ENCODE measurements at places on chromosomes 6 and 20.

GRCh38 chr20:62734881-62735280 is 26.2 kb downstream of the NTSR1 start:
- no peak for DNase-seq

- DNase-seq, result peak; percentile 66
Observed at GRCh38 chr6:154510144-154510905, at the start of gene CNKSR3. CNKSR3 (minus strand) TSS chr6:154510685; CDS start chr6:154510114, 571 bp downstream.

DNA sequence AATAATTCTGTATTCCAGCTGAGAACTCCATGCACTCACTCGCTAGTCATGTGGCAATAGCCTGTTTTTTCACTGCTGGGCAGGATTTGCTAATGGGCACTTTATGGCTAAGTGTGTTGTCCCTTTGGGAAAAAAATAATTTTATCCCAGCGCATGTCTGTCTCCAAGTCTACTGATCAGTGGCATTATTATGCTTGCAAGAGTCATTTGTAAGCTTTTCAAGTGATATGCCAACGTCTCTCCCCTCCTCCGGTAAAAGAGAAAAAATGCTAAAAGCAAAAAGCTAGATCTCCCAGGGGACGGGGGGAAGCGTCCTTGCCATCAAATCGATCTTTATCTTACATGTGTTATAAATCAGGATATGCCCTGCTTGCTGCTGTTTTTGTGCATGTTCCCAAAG is 407.7 kb downstream of the CDH26 start:
- no peak for DNase-seq

DNA sequence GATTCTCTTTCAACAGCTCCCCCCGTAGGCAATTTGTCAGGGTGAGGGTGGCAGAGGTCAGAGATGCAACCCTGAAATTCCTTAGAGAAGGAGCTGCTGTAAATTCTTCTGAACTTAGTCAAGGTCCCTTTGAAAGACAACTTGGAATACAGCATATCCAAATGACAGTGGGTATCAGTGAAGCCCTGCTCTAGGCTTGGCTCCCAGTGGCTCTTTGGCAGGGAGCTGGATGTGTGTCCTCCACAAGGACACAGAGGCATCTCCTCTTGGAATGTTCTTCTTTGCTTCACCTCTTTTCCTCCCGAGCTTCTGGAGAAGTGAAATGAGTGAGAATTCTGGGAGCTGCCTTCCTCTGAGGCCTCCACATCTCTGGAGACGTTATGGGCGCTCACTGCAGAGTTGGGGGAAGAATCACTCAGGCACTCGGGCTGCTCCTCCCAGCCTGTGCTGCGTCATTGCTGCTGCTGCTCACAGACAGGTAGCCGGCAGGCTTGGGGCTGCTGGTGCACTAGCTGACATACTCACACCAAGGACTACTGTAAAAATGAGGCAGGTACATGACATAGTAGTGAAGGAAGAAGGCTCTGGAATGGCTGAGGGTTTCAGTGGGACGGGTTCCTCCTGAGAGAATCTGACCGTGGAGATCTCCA is 34.1 kb downstream of the DYNLT1 start:
- DNase-seq, result no peak

DNA sequence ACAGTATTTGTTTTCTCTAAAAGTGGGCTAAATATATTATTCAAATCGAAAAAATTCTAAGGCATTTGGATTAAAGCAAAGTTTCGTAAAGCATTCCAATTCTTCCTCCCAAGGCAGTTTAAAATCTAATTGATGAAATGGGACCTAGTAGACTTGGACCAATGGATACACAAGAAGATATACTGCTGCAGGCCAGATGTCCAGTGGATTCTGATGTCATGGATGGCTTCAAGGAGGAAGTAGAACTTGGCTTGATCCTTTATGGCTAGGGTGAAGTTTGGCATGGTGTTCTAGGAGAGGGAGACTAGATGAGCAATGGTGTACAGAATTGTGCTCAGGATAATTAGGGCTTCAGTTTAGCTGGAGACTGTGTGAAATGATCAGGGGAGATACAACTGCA is 559.5 kb upstream of the MMS22L start:
- DNase-seq, result no peak

- DNase-seq, result no peak
Observed at GRCh38 chr20:56683077-56683865, 54.2 kb downstream of the TFAP2C start.

- no peak for DNase-seq
Observed at GRCh38 chr6:132785936-132786335, 12.5 kb downstream of the SLC18B1 start.

GRCh38 chr20:52905241-52905994 is 66.7 kb upstream of the TSHZ2 start:
- DNase-seq, result no peak

- DNase-seq, result no peak
Observed at GRCh38 chr20:45970646-45971424, 1.2 kb downstream of the ZNF335 start.

DNA sequence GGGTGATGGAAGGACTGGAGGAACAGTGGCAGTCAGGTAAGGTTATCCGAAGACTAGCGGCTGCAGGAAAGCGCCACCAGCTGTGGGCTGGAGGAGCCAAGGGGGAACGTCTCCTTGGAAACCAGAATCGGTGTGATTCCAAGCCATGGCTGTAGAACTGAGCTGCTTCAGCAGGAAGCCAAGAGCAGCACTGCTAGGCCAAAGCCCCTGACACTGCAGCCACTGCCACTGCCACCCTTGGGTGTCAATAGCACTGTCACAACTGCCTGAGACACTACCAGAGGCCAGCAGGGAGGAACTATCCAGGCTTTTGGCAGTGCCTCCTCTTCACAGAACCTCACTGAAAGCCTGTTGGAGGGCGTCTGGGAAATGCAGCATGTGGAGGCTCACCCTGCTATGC is 289.6 kb upstream of the SUPT3H start:
- no peak for DNase-seq

- DNase-seq, result no peak
Observed at GRCh38 chr20:11912659-11913415, 4.9 kb upstream of the BTBD3 start.

DNA sequence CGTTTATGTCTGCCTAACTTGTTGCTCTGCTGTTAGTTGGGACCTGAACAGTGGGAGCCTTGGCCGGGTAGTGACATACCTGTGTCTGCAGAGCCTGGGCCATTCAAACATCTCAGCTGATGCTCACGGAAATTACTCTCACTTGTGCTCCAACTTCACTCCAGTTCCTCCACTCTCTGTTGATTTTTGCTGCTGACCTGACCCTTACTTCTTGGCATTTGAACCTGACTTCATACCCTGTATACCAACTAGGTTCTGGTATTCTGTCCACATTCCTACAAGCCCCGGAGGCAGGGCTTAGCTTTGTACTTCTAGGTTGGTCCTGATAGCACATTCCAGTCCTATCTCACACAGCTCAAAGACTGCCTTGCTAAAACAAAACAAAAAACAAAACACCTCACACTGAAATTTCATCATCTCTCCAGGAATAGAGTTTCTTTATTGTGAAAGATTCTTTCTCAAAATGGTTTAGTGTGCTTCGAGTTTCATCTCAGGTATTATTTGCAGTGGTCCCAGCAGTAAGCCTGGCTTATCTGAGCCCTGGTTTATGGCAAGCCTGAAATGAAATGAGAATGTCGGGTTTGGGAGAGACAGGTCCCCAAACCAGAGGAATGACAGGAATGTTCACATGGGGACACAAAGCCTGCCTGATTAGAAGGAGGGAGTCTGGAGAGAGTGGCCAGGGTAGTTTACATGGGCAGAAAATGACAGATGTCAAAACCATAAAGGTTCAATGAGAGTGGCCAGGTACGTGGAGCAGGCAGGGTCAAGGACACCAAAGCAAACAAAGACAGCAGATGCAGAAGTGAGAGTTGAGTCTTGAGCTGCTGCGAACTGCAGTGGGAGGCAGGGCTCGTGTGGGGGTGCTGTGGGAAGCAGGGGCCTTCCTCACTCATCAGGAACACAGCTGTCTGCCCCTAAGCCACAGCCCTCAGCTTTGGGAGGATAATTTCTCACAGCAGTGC is 174.2 kb upstream of the HDAC2 start:
- no peak for DNase-seq

DNA sequence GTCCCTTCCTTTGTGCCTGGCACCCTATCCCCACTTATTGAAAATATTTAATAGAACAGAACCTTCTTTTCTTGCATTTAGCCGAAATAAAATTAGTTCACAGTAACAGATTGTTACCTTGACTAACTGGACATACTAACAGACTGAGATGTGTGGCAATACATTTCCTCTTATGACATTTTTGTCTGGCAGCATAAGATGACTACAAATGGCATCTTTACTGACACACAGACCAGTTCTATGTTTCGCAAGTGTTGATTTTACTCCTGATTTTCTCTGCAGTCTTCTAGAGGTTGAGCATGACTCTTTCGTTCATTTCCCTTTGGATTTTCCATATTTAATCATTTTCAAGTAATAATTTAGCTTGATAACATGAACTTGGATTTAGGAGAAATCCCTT is 474.6 kb downstream of the CBLN4 start:
- no peak for DNase-seq

DNA sequence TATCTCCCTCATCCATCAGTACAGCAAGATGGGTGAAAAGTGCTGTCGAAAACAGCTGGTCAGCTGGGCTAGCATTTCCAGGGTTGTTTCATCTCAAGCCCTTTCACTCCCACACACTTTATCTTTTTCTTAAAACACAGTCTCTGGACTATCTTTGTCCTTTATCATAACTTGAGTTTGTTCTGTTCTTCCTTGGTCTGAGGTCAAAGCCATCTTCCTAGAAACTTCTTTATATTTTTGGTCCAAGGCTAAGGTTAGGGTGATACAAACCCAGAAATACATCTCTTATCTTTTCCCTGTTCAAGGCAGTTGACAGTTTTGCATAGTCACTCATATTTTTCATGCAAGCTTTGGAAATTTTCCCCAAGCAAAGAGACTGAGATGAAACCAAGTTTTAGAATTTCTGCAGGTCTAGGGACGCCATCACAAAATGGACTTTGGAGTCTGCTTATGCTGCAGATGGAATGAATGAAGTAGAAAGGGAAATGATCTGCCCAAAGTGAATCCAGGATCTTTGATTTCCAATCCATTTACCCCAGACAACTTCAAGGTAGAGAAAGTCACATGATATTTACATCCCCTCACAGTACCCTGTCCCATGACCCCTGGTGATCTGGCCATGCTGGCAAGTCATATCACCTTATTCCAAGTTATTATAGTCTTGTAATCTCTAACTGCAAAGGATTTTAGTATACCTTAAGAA is 297.0 kb downstream of the ZNF217 start:
- DNase-seq, result no peak

- DNase-seq, result no peak
Observed at GRCh38 chr6:163520956-163521355, 106.4 kb downstream of the QKI start.

- DNase-seq, result no peak
Observed at GRCh38 chr6:141956868-141957267, 175.9 kb upstream of the GJE1 start.
